ENCODE measurements at places on chromosomes 7 and 10.

DNA sequence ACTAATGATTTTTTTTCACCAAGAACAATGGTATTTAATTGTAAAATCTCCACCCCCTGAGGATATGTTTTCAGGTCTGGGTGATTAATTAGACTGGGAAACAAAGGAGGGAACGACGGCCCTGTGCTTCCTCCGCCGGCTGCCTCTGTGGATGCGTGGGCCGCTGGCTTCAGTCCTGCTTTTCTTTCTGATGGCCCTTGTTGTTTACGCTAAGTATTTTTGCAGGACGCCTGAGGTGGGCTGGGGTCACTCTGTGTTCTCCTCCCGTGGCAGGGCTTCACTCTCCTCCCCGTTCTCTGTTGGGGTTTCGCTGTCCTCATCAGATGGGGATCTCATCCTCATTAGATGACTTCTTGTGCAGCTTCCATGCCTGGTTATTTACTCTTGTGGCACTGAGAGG lies 5.2 kb upstream of the ACBD5 start:
- DNase-seq: no peak

- DNase-seq: no peak
These were observed 395 bp downstream of the ZNF487 start for GRCh38 chr10:43437141-43437870.

DNA sequence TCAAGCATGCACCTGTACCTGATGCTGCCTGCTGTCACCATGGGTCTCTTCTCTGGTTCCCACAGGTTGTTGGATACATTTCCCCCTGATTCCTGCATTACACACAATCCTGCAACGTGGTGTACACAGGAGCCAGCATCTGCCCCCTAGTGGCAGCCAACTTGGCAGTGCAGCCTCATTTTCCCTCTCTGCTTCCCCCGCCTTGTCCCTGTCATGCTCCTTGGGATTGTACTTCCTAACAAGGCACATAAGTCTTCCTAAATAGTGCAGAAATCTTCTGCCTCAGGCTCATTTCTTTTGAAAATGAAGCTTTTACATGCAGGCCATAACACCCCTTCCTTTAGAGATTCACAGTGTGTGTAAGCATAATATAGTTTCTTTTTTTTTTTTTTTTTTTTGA lies 387.5 kb downstream of the CCSER2 start:
- DNase-seq: no peak

DNA sequence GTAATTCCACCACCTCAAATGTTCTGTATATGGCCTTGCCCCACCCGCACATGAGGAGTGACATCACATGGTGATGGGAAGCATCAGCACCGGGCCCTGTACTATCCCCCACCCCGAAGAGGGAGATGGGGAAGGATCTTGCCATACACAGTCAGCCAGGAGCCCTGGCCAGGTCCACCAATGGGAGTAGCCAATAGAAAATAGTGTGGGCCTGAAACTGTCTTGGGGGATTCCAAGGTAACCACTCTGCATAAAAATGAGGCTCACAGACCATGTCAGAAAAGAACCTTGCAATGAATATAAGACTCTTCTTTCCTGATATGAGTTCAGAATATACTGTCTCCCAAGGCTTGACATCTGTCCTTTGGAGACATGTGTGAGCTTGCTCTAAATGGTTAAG lies 51.1 kb downstream of the ADRB1 start:
- no peak for DNase-seq

DNA sequence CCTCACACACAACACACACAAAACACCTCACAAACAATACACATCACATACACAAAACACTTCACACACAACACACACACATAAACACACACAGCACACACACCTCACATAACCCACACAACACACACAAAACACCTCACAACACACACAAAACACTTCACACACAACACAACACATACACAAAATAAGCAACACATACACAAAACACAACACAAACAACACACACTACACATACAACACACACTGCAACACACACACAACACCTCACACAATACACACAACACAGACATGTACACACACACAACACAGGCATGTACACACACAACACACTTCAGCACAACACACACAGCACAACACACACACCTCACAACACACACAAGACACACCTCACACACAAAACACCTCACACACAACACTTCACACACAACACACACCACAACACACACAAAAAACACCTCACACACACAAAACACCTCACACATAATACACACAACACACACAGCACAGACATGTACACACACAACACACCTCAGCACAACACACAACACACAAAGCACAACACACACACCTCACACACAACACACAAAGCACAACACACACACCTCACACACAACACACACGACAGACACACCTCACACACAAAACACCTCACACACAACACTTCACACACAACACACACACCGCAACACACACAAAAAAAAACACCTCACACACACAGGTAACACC lies 107.5 kb downstream of the TNS3 start:
- no peak for DNase-seq

DNA sequence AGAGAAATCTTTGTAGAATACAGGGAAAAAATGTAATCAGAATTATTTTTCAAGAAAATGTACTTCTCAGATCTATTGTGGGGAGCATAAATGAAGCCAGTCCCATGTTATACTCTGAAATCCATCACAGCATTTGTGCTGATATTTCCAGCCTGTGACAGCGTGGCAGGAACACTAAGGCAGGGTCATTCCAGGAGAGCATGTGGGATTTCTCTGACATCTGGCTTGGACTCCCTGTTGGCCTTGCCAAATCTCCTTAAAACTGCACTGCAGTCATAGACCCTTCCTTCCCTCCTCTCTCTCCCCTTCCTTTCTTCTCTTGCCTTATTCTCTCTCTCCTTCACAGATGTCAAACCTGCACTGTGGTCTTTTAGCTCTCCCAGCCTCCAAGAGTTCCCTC lies 6.5 kb upstream of the TSPAN13 start:
- no peak for DNase-seq

DNA sequence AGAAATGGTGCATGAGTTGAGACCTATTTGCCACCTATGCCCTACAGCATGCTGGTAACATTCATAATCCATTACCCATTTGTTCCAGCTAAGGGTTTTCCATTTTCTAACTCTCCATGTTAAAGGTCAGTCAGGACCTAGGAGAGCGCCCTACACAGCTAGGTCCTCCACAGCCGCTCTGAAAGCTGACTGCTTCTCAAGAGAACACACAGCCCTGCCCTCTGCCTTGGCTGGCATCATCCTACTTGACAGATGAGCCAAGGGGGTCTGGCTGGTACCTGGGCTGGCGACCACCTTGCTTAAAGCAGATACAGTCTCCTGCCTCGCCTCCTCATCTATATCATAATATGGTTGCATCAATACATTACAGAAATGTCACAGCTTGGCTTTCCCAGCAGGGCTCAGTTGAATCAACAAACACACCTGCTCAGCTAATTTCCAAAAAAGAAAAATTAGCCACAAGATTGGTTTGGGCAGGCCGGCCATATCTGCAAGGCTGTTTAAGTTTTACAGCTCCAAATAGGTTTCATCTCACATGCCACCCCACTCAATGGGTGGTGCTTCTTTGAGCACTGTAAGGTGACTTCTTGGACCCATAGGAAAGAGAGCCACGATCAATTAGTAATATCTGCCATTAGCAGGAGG lies 17.3 kb downstream of the TLL2 start:
- DNase-seq: no peak

DNA sequence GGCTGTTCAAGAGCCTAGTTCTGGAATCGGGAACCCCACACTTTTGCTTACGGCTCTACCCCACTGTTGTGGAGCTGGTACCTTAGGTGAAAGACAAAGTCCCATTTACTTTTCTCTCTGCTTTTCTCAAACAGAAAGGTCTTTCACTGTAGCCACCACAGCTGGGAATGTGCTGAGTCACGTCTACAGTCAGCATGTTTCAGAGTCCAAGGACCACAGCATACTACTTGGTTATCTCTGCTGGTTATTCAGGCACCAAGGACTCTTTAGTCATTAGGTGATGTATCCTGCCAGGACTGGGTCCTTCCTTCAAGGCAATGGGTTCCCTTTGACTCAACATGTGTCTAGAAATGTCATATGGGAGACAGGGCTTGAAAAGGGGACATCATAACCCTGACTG lies 266.8 kb upstream of the STEAP1 start:
- no peak for DNase-seq

DNA sequence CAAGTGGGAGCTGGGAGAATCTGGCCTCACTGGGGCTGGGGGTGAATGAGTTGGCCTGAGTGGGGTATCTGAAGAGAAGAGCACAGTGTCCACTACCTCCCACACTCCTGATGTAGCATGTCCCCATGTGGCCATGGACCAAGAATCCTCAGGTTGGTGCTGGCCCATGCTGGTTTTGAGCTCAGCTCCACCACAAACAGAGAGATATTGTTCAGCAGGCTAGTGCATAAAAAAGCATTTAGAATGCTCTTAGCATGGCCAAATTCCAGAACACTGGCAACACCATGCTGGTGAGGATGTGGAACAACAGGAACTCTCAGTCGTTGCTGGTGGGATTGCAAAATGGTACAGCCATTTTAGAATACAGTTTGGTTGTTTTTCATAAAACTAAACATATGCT lies 61.4 kb downstream of the FRMPD2 start:
- DNase-seq: no peak

DNA sequence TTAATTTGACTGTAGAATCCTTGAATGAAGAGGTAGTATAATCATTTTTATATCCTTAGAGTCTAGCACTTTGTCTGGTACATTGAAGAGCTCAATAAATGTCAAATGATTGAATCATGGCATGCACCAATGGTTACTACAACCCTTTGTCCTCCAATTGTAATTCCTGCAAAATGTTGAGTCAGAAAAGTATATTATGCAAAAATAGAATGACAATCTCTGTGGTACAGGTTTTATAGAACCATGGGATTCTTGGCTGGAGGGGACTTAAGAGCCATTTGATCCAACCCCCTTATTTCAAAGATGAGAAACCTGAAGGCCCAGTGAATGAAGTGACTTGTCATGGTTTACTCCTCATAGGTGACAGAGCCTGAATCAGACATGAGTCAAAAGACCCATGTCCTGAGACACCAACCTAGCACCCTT lies 30.9 kb upstream of the SMKR1 start:
- no peak for DNase-seq

DNA sequence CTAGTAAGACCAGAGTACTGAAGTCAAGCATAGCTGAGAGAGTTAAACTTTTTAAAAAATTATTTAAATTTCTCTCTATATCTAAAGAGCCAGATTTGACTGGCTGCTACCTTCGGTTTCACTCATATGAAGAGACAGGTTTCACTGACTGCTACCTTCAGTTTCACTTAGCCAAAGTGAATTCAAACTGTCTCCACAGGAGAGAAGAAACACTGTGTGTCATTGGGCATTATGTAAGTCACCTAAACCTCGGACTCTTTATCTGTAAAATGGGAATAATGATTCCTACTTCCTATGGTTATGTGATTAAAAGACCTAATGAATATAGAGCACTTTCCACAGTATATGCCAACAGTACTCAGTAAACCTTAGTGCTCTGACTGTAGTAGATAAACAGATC lies 41.6 kb upstream of the MET start:
- no peak for DNase-seq

GRCh38 chr10:20233423-20233822 lies 417.2 kb downstream of the PLXDC2 start:
- no peak for DNase-seq

DNA sequence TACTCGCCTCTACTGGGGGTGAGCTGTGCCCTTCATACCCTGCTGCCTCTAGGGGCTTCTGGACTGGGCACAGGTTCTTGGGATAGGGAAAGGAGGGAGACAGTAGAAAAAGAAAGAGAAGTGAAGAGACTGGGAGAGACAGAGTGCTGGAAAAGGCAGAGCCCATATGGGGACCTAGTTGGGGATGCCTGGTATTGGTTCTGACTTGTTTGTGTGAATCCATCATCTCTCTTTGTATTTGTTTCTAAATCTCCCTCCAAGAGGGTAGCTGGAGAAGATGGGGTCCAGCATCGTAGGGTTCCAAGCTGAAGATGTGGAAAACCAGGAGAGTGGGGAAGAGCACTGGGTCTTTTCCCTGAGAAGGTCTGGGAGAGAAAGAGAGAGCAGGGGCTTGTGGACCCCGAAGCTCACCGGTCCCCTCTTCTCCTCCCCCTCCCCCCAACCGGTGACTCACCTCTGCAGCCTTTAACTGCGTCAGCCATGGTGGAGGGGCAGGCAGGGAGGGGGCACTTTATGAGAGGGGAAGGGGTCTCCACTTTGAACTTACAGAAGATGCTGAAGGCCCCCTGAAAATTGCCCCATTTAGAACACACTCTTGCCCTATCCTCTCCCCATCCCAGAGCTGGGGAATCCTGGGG lies 3.2 kb upstream of the VGF start:
- DNase-seq: no peak

DNA sequence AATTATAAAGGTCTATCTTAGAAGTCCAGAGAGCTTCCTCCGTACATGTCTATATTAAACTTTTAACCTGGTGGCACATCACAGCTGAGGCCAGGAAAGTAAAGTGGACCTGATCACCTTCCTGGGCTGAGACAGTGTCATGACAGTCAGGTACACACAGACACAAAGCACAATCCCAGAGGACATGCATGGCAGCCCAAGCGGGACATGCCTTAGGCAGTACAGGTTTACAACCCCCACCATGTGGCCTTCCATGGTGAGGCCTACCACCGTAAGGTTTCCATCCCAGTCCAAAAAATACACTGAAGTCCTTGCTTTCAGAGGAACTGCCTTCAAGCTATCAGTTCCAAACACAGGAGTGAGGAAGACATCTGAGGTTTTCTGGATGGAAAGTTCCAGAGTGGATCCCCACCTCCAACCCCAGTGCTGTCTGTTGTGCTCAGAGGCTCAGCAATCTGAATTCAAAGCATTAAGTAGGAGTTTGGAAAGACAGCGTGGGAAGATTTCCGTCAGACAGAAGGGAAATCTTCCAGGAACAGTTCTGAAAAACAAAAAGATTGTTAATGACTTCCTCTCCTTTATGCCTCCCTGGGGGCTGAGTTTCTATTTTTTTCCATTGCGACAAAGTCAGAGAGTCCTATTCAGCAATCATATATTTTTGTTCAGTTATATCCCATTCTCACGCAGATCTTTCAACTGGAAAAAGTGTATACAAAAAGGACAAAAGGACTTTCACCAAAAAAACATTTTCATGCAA lies 20.1 kb downstream of the IFIT3 start:
- no peak for DNase-seq

DNA sequence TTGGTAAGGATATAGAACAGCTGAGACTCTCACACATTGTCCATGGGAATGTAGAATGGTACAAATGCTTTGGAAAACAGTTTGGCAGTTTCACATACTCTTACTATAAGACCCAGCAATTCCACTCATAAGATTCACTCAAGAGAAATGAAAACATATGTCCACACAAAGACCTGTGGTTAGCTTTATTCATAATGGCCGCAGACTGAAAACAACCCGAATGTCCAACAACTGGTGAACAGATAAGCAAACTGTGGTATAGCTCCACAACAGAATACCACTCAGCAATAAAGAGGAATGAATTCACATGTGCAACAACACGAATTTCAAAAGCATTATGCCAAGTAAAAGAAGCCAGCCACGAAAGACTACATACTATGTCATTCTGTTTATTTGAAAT lies 33.5 kb upstream of the CUL1 start:
- DNase-seq: no peak

- no peak for DNase-seq
These were observed 1011.2 kb upstream of the GHITM start for GRCh38 chr10:83127942-83128575.

GRCh38 chr10:77564731-77565589 lies 72.6 kb downstream of the KCNMA1 start:
- DNase-seq: no peak

GRCh38 chr10:108913300-108913699 lies 1010.0 kb downstream of the XPNPEP1 start:
- no peak for DNase-seq

Data from activated CD4-positive, alpha-beta T cell treated with anti-CD3 and anti-CD28 coated beads, Interleukin-2, amount 50 U/mL, for 4 hours (primary cell).